Right lobe of liver (tissue), 6 donors: ENCODE measurements at places on chromosomes 2 and 18.

- no peak for DNase-seq
Measured at GRCh38 chr18:62957885-62958472, 242.6 kb downstream of the PHLPP1 start.

DNA sequence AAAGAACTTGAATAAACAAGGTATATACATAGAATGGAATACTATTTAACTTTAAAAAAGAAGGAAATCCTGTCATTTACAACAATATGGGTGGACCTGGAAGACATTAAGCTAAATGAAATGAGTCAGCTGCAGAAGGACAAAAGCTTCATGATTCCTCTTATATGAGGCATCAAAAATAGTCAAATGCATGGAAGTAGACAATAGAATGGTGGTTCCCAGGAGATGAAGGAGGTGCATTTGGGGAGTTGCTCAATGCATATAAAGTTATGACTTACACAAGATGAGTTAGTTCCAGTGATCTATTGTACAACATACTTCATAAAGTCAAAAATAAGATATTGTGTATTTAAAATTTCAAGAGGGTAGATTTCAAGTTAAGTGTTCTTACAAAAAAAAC, 426.1 kb upstream of the UBE2E3 start:
- DNase-seq = no peak

GRCh38 chr2:124065636-124066035, 40.5 kb downstream of the CNTNAP5 start:
- no peak for DNase-seq

- DNase-seq = no peak
Measured at GRCh38 chr2:144678736-144679135, 158.8 kb upstream of the ZEB2 start.

- DNase-seq = peak; percentile 44
Measured at GRCh38 chr2:238158018-238158508, 707 bp upstream of the ERFE start.

GRCh38 chr2:196849895-196850294, 40.7 kb upstream of the C2orf66 start:
- peak; percentile 27 for DNase-seq
